CD4-positive, alpha-beta T cell treated with Interleukin-17A for 4 hours (primary cell): ENCODE measurements at places on chromosomes 11 and 22.
A peak's percentile ranks its signal among the peaks of the same experiment; 100 is the strongest.

DNA sequence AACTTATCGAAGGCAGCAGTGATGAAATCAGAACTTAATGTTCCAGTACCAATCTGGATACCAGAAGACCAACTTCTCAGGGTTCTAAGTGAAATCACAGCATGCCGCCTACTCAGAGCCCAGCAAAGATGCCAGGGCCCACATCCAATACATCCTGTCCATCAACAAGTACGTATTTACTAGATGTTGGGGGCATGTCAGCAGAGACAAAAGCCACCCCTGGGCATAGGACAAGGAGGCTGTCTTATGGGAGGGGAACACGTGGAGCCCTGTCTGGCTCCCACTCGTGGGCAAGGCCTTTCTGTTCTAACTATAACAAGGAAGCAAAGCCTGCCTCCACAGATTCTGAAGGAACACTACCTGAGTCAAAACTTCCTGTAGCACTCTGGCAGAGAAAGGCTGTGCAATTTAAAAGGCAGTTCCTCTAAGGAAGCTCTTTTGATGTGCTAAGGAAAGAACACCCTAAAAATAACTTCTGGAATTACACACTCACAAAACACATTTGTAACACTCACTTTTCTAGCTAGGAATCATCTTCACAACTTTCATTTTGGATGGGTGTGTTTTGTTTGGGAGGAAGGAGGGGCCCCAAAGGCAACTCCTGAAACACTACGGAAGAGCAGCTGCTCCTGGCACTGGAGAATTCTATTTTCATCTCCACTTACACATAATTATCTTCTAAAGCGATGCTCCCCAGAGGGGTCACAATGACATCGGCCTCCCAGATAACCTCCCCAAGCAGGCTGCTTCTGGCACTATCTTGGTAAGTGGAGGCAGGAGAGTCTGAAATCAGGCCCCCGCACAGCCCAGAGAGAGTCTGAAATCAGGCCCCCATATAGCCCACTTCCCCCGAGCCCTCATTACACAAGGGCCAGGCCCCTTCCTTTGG is 14.2 kb downstream of the SMCO4 start:
- DNase-seq = no peak

GRCh38 chr22:48925450-48925849 is 902.2 kb downstream of the BRD1 start:
- DNase-seq = no peak

- no peak for DNase-seq
Measured at GRCh38 chr11:86746514-86746913, 53.8 kb upstream of the PRSS23 start.

DNA sequence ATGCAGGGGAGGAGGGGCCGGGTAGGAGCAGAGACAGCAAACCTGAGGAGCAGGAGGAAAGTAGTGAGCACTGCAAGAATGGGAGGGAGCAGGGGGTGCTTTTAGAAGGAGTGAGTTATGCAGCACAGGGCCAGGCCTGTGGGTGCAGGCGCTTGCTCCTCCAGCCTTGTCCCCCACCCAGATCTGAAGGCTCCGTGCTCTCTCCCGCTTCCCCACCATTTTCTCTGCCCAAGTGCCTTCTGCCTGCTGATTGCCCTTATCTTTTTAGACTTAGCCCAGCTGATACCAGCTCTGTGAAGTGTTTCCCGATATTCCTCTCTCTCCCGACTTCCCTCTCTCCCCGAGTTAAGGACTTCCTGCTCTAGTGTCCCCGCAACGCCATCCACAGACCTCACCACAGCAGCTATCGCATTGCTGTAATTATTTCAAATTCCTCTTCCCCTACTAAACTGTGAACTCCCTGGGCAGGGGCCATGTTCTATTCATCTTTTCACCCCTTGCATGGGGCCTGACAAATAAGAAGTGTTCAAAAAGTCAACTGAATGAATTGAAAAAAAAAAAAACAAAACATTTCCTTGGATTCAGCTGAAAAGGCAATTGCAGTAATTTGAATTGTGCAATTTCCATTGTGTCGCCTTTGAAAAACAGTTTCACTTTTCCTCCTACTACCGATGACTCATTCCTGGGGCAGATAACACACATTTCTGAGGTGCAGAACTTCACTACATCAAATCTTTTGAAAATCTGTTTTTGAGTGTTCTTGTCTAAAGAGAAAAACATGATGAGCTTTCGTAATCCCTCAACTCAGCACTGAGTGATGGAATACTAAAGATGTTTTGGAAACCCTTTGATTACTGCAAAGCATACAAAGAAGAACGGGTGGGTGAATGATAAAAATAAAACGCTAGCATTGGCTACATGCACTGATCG is 69.7 kb upstream of the BMAL1 start:
- DNase-seq = peak; percentile 39

DNA sequence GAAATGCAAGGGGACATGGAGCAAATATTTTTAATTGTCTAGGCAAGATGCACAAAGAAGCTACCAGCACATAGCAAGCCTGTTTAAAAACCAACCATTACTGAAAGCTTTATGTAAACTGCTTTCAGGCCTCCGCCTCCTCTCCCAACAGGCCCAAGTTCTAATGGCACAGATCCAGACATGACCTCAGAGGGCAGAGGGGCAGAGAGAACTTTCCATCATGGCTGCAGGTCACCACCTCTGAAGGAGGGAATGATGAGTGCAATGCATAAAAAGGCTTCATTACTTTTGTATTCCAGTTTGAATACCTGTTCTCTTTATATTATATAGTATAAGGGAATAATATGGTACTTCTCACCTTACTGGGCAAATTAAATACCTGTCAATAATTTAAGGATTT is 15.2 kb downstream of the DDX17 start:
- no peak for DNase-seq

DNA sequence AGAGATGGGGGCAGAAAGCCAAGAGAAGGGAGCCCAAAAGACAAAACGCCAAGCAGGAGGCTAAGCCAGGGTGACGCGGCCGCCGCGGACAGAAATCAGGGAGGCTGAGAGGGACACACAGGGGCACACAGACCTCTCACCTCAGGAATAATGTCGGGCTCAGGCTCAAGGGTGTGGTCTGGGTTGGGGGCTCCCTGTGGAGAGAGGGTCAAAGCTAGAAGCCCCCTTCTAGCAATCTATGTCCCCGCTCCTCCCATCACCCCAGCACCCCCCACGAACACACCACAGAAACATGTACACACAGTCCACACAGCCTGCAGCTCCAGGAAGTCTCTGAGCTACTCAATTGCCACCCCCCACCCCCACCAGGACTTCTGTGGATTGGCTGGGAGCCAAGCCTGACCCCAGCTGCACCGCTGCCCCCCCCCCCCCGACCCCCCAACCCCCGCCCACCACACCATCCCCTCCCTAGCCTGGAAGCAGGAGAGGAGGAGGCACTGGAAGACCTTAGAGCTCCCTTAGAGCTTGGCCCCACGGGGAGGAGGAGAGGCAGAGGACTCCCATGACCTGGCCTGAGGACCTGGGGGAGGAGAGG is 6.9 kb downstream of the BCL9L start:
- peak; percentile 62 for DNase-seq

- DNase-seq = no peak
Measured at GRCh38 chr11:34604145-34604544, 16.7 kb upstream of the EHF start.

GRCh38 chr11:47289856-47290255 is 19.9 kb downstream of the MADD start:
- no peak for DNase-seq

- DNase-seq = no peak
Measured at GRCh38 chr22:30408388-30409102, 11.7 kb downstream of the SEC14L2 start.

DNA sequence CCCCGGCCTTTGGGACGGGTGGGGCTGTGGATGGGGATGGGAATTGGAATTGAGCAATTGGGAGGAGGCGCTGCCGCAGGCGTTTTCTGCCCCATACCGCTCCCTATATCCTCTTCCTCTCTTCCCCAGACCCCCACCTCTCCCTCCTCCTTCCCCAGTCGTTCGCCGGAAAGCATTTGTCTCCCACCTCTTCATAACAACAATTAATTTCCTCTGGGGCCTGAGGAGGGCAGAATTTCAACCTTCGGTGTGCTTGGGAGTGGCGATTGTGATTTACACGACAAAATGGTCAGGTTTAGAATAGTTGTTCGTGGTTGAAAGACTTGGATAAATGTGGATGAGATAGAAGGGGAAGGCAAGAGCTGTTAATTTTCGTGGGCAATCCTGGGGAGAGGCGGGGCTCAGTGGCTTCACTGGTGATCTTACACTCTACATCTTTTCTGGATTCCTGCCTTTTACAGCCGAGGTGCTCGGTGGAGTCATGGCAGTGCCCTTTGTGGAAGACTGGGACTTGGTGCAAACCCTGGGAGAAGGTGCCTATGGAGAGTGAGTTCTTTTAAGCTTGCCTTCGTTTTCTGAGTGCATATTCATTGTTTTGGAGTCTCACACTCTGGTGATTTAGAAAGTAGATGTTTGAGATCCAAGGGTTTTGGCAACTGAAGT is 1.5 kb downstream of the CHEK1 start:
- DNase-seq = peak; percentile 23

DNA sequence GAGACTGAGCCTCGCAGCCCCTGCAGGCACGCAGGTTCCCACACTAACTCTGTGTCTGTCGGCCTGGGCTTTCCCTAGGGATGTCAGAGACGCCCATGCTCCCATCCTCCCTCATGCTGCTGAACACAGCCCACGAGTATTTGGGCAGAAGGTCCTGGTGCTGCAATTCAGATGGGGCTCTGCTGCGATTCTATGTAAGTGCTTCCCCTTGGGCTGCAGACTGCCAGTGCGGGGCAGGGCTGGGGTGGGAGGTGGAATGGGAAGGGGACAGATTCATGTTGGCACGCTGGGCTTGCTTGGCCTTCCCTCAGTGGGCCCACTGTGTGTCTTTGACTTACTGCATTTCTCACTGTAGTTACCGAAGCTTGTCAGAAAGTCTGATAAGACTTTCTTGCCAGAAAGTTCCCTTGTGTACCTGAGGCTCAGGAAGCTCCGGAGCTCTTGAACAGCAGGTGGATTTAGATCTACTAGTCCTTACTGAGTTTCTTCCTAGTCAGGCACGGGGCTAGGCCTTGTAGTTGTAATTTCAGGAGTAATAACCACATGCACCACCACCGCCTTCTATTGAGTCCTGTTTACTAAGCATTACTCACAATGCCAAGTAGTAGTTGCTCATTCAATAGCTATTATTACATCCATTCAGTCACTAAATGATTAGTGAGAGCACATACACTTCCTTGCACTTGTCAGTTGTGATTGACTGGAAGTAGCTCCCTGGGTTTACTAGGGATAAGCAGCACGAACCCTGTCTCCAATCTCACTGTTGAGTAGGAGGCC is 65.2 kb downstream of the CABIN1 start:
- DNase-seq = no peak

GRCh38 chr11:46673713-46674462 is 26.5 kb downstream of the ARHGAP1 start:
- DNase-seq = no peak
